ENCODE measurements at places on chromosomes 3 and 15. TPM values are rescaled to one million over a fixed set of nuclear protein-coding genes. Genes with fewer than 3 reads are reported as not detected.
A peak's percentile ranks its signal among the peaks of the same experiment; 100 is the strongest.

- H3K4me1 ChIP-seq = no peaks in the 10 kb centered on the region
- peaks cover 2% of the 10 kb centered on the region for H3K27me3 ChIP-seq
- H3K27ac ChIP-seq = no peak overlapping the region
- no peak for DNase-seq
- no peak overlapping the region for H3K4me3 ChIP-seq
These were observed 239.3 kb downstream of the EPHB1 start for GRCh38 chr3:135034291-135034768.

DNA sequence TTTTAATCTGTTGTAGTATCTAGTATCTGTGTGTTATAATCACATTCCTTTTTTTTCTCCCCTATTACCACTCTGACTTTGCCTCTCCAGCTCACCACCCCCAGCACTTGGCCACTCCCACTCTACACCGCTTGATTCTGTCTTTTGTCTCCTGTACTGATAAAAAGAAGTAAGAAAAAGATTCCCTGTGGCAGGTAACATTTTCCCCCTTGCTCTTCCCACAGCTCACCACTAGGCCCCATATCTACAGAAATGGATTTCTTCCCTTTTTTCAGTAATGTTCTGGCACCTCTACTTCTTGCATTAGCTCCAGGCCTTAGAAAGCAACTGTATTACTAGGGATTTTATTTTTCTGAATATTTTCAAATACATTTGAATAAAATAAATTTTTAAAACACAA, 25.6 kb downstream of the KCNH8 start:
- H3K4me1 ChIP-seq = no peaks in the 10 kb centered on the region
- H3K4me3 ChIP-seq = no peak overlapping the region
- no peak overlapping the region for H3K27ac ChIP-seq
- H3K36me3 ChIP-seq = no peaks in the 10 kb centered on the region

GRCh38 chr3:158809642-158810041, 7.8 kb downstream of the MFSD1 start:
- no peak for DNase-seq
- peaks cover 69% of the 10 kb centered on the region for H3K36me3 ChIP-seq
- H3K4me1 ChIP-seq = no peaks in the 10 kb centered on the region
- H3K27me3 ChIP-seq = no peaks in the 10 kb centered on the region
- no peak overlapping the region for H3K27ac ChIP-seq
- no peak overlapping the region for H3K4me3 ChIP-seq

DNA sequence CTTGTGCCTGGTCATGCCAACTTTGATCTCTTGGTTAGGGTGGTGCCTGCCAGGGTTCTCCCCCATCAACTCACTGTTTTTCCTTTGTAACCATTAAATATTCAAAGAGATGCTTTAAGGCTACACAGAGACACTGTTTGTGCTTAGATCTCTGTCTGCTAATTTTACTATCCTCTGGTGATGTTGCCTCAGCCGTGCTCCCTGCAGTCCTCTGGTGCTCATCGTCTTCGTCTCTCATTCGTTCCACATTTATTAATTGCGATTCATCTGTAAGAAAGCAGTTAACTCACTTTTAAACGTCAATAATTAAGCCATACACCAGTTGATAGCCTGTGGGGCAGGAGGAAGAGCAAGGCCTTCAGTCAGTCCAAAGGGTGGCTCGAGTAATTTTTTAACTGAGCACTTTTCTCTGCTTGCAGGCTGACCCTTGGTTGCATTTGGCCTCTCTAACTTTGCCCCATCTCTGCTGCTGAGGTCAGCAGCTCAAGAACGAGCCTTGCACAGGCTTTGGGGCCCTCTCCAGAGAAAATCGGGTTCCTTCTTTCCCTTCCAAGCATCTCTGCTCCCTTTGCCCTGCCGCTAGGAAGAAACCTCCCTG, 62.9 kb downstream of the KLF15 start:
- no peaks in the 10 kb centered on the region for H3K4me1 ChIP-seq
- H3K27me3 ChIP-seq = peaks cover 5% of the 10 kb centered on the region
- H3K27ac ChIP-seq = no peak overlapping the region
- no peaks in the 10 kb centered on the region for H3K36me3 ChIP-seq
- DNase-seq = no peak

The SLC6A1 gene
- not detected for polyA plus RNA-seq

DNA sequence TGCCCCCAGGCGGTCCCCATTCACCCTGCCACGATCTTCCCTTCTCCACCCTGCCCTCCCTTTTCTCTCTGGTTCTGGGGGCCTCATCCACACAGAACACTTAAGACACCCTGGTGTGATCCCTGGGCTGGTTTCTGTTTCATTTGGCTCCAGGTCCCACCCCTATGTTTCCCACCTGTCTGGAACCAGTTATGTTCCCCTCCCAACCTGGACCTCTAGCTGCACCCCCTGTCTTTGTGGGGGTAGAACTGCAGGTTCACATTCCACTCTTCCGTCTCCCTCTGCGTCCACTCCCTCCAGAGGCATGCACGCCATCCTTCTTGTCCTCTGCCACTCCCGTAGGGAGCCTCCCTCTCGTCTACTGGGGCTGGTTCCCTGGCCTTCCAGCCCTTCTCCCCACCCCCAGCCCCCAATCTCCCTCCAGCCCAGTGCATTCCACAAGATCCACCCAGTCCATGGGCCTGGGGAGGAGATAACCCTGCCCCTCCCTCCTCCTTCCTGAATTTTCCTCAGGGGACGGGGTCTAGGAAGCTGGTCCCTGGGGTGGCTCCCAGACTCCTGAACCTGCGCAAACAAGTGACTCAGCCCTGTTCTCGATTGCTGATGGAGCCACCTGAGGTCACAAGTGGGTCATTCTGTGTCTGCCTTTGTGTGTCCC, 73.8 kb downstream of the ABTB1 start:
- no peaks in the 10 kb centered on the region for H3K4me1 ChIP-seq
- no peaks in the 10 kb centered on the region for H3K36me3 ChIP-seq
- no peak for DNase-seq
- no peak overlapping the region for H3K27ac ChIP-seq
- H3K27me3 ChIP-seq = no peaks in the 10 kb centered on the region

- no peak overlapping the region for H3K27ac ChIP-seq
- DNase-seq = no peak
- peaks cover 25% of the 10 kb centered on the region for H3K36me3 ChIP-seq
- H3K27me3 ChIP-seq = no peaks in the 10 kb centered on the region
- H3K4me1 ChIP-seq = peaks cover 78% of the 10 kb centered on the region
- H3K4me3 ChIP-seq = peak overlapping the region; percentile 26
These were observed 6.9 kb downstream of the IQGAP1 start for GRCh38 chr15:90394748-90395442.

The PATL2 gene
- polyA plus RNA-seq = 16.6 TPM

GRCh38 chr3:42269647-42270046, 3.7 kb upstream of the CCK start:
- H3K27me3 ChIP-seq = peaks cover 3% of the 10 kb centered on the region
- H3K4me1 ChIP-seq = peaks cover 6% of the 10 kb centered on the region
- H3K27ac ChIP-seq = no peak overlapping the region
- no peak for DNase-seq
- H3K36me3 ChIP-seq = no peaks in the 10 kb centered on the region

DNA sequence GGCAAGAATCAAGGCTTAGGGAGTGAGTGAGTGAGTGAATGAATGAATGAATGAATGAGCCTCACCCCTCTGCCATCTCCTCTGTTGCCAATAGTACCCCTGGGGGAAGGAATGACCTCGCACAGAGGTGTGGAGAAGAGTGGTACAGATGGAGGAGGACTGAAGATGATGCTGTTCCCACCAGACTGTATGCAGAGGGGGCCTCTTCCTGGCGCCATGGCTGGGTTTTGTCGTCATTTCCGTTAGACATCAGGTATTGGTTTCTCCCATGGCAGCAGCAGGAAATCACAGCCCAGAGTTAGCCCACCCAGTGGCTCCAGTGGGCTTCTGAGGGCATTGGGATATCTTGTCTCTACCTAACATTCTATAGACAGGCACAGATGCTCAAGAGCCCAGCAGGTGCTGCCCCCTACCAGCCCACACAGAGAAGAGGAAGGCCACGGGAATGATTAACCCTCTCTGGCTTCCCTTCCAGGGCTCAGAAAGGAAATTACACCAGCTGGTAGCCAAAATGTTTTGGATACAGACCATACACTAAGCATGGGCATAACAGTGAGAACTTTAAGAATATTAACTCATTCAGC, 109.8 kb upstream of the SLC6A11 start:
- H3K4me3 ChIP-seq = no peak overlapping the region
- H3K27ac ChIP-seq = no peak overlapping the region
- no peaks in the 10 kb centered on the region for H3K36me3 ChIP-seq
- H3K27me3 ChIP-seq = peaks cover 34% of the 10 kb centered on the region
- no peaks in the 10 kb centered on the region for H3K4me1 ChIP-seq

GRCh38 chr15:67063689-67064606, 1.5 kb upstream of the SMAD3 start:
- H3K27me3 ChIP-seq = no peaks in the 10 kb centered on the region
- peaks cover 29% of the 10 kb centered on the region for H3K4me1 ChIP-seq
- peak overlapping the region; percentile 26 for H3K4me3 ChIP-seq
- no peaks in the 10 kb centered on the region for H3K36me3 ChIP-seq

DNA sequence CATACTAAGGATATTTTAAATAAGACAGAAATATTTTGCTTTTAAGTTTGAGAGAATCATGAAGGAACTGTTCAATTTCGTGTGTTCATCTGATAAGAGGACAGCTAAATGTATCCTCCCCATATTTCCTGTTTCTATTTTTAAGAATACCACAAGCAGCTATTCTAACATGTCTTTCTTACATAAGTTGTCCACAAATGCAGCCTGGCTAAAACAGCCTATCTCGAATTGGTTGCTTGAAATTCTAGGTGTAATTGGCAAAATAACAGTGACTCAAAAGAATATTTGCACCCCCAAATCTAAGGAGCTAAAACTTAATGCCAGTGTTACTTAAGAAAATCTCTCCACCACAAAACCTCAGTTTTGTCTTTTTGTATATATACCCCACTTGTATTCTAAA, 35.0 kb downstream of the BTLA start:
- peak overlapping the region; percentile 44 for H3K27ac ChIP-seq
- peak overlapping the region; percentile 61 for H3K4me3 ChIP-seq
- no peak for DNase-seq
- H3K4me1 ChIP-seq = peaks cover 44% of the 10 kb centered on the region
- no peaks in the 10 kb centered on the region for H3K36me3 ChIP-seq
- H3K27me3 ChIP-seq = no peaks in the 10 kb centered on the region

GRCh38 chr3:184588776-184589175, 27.2 kb downstream of the EPHB3 start:
- H3K27ac ChIP-seq = no peak overlapping the region
- DNase-seq = no peak
- no peak overlapping the region for H3K4me3 ChIP-seq
- peaks cover 7% of the 10 kb centered on the region for H3K27me3 ChIP-seq
- no peaks in the 10 kb centered on the region for H3K36me3 ChIP-seq

DNA sequence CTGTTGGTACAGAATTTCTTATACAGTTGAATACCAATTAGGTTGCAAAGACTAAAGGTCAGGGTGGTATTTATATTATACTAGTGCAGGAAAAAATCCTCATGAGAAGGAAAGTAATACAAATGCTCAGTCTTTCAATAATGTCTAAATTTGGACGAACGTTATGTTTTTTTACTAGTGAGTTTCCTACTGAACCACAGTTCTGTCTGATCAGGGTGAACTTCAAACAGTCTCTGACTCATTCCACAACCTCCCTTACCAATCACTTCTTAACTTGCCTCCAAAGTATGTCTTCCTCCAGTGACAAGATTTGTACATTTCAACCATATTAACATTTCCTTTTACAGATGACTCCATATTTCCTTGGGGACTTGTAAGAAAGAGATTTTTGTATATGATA, 3.4 kb downstream of the TMEM212 start:
- no peaks in the 10 kb centered on the region for H3K4me1 ChIP-seq
- no peaks in the 10 kb centered on the region for H3K36me3 ChIP-seq
- DNase-seq = peak; percentile 10
- no peak overlapping the region for H3K27ac ChIP-seq

- H3K36me3 ChIP-seq = no peaks in the 10 kb centered on the region
- no peak overlapping the region for H3K4me3 ChIP-seq
- no peak for DNase-seq
- H3K27me3 ChIP-seq = no peaks in the 10 kb centered on the region
- H3K27ac ChIP-seq = no peak overlapping the region
These were observed 5.4 kb upstream of the RAB6B start for GRCh38 chr3:133901083-133901482.

The ACOX2 gene
- not detected for polyA plus RNA-seq

DNA sequence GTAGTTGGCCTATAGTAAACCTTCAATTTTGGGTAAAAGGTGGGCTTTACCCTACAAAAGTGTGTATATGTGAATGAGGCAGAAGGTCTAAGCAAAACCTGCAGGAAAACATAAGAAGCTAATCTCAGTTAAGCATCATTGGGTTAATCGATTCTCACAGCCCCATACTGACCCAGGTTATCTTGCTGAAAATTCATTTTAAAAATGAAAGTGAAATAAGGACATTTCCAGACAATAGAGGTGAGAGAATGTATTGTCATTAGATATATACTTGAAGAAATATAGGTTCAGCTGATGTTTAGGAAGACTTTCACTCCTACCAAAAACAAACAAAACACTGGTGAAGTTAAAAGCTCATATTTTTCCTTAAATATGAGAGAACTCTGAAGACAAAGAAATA, 85.6 kb downstream of the MCF2L2 start:
- no peaks in the 10 kb centered on the region for H3K27me3 ChIP-seq
- H3K4me1 ChIP-seq = peaks cover 3% of the 10 kb centered on the region
- H3K36me3 ChIP-seq = peaks cover 4% of the 10 kb centered on the region
- peak overlapping the region; percentile 34 for H3K4me3 ChIP-seq
- no peak overlapping the region for H3K27ac ChIP-seq
- peak; percentile 14 for DNase-seq

- H3K4me3 ChIP-seq = no peak overlapping the region
- no peak for DNase-seq
- no peak overlapping the region for H3K27ac ChIP-seq
- H3K4me1 ChIP-seq = no peaks in the 10 kb centered on the region
- H3K36me3 ChIP-seq = peaks cover 42% of the 10 kb centered on the region
These were observed 13.3 kb downstream of the PIK3R4 start for GRCh38 chr3:130733236-130733875.

- H3K27me3 ChIP-seq = no peaks in the 10 kb centered on the region
- H3K27ac ChIP-seq = no peak overlapping the region
These were observed 112.4 kb upstream of the SPATA16 start for GRCh38 chr3:173253471-173253870.

DNA sequence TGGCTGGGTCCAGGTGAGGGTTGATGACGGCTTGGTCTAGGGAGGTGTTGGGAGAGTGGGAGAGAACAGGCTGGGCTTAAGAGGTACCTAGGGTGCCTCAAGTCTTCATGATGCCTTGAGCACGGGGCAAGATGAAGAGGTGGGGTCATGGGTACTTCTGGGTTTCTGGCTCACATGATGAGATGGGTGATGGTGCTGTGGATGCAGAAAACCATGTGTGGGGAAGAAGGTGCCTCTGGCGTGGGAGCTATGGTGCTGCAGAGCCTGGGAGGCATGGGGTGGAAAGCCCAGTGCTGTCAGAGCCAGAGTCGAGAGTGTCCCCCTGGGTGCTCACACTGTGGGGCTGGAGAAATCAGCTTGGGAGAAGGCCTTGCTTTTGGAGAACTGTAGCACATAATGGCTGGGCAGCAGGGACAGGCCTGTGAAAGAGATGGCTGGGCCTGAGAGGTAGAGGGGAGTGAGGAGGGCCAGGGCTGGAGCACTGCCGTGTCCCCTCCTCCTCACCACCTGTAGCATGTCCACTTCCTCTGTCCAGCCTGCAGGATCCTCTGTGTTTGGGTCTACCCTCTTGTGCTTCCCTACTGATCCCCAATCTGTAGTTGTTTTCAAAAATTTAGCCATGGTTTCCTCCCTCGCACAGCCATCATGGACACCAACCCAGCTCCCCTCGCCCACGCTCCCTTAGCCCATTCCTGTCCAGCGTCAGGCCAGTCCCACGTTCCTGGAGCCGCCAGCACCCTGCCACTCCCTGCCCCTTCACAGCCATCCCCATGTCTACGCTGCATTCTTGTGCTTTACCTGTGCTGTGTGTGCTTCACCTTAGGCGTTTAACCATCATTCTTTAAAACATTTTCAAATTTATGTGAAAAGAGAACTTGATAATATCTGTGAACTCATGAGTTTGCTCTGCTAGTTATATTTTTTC, 132.0 kb downstream of the EEFSEC start:
- H3K36me3 ChIP-seq = peaks cover 5% of the 10 kb centered on the region
- no peak overlapping the region for H3K27ac ChIP-seq
- no peak overlapping the region for H3K4me3 ChIP-seq
- DNase-seq = no peak

All from CD4-positive, CD25-positive, alpha-beta regulatory T cell (primary cell).